Epithelial cell of esophagus (primary cell): ENCODE measurements at places on chromosomes 7 and 10.
A peak's percentile ranks its signal among the peaks of the same experiment; 100 is the strongest.

DNA sequence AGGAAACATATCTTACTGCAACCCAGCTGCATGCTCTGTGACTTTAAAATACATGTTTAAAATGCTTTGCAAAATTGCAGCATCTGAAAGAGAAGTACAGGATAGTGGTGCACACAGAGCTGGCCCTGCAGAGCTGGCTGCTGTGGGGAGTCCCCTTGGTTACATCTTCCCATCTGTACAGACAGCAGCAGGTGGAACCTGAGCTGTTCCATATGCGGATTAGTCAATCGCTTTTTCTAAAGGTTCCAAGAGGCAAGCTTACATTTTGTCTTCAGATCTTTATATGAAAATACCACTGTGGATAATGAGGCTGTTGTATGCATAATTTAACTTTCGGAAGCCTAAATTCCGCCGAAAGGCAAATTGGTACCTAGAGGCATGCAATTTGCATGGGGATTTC lies 444.1 kb downstream of the NRG3 start:
- no peak for DNase-seq

- no peak for DNase-seq
Measured at GRCh38 chr7:407721-408539, 111.7 kb downstream of the PDGFA start.

DNA sequence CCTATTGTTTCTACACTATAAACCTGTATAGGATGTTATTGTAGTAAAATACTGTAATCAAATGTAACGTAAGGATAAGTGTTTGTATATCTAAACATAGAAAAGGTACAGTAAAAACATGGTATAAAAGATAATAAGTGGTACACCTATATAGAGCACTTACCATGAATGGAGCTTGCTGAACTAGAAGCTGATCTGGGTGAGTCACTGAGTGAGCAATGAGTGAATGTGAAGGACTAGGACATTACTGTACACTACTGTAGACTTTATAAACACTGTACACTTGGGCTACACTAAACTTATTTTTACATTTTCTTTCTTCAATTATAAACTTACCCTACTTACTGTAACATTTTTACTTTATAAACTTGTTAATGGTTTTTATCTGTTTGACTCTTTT lies 732.9 kb upstream of the LRRN3 start:
- peak; percentile 82 for DNase-seq

- no peak for DNase-seq
Measured at GRCh38 chr7:140595468-140596092, 45.0 kb downstream of the DENND2A start.

- no peak for DNase-seq
Measured at GRCh38 chr7:107162475-107162874, 6.3 kb upstream of the HBP1 start.

- DNase-seq: peak; percentile 62
Measured at GRCh38 chr7:124152859-124153692, 120.2 kb upstream of the TMEM229A start.

DNA sequence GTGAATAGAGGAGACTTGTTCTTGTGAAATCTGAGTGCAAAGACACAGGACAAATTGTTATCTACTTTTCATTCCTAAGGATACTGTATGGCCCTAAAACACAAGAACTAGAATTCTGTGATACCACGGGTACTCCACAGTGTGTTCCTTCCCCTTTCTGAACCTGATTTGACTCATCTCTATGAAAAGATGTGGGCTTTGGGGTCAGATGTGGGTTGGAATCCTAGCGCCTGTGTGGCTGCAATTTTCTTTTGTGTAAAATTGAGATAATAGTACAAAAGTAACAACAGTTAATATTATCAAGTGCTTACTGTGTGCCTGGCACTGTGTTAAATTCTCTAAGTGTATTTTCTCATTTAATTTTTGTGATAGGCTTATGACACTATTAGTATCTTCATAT lies 8.1 kb downstream of the SRGN start:
- DNase-seq: no peak

- DNase-seq: no peak
Measured at GRCh38 chr7:23369100-23369499, 70.0 kb downstream of the MALSU1 start.

DNA sequence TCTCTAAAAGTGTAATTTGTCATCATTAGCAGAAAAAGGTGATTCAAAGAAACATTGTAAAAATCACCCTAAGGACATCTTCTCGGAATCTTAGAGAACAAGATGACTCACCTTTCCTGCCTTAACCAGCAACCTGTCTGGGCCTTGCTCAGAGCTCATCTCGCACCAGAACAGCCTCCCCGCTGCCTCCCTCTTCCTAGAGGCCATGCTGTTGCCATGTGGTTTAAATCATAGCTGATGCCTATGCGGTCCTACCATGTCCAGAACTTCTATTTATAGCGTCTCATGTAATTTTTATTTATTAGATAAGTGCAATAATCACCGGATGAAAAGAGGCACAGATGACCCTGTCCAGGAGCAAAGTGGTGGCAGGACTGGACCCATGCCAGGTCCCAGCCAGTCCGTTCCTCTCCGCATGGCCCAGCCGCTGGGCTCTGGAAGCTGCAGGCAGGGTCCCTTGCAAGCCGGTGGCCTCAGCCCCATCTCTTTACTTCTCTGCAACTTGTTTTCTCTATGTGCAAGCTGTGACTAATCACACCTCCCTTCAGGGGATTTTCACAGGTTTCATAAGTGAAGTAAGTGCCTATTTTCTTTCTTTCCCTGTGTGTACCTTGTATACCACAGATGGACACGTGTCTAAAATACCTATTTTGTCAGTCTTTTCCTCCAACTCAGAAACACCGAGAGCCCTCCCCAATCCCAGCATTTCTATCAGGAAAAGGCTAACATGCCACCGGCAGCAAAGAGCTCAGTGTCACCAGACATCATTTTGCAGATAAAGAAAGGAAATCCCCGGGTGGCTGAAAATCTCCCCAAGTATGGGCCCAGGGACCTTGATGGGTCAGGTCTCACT lies 27.1 kb downstream of the KLF6 start:
- DNase-seq: peak; percentile 97

- peak; percentile 85 for DNase-seq
Measured at GRCh38 chr10:13707156-13707881, 120.6 kb downstream of the PRPF18 start.

DNA sequence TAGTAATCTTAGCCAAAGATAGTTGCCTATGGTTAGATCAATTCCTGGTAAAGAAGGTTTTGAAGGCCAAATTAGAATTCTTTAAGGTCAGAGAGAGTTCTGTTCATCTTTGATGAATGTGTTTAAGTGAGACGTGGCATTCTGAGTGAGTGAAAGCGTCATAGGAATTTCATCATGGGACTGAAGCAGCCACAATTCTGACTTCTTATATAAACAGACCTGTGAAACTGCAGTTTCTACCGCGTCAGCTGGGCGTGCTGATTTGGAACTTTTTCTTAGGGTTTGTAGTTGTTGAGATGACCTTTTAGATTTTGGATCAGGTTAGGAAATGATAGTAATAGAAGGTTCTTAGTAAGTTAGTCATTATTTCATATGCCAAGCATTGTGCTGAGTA lies 103.8 kb downstream of the CNNM2 start:
- DNase-seq: peak; percentile 15

GRCh38 chr7:49513911-49514310 lies 259.5 kb upstream of the VWC2 start:
- no peak for DNase-seq

DNA sequence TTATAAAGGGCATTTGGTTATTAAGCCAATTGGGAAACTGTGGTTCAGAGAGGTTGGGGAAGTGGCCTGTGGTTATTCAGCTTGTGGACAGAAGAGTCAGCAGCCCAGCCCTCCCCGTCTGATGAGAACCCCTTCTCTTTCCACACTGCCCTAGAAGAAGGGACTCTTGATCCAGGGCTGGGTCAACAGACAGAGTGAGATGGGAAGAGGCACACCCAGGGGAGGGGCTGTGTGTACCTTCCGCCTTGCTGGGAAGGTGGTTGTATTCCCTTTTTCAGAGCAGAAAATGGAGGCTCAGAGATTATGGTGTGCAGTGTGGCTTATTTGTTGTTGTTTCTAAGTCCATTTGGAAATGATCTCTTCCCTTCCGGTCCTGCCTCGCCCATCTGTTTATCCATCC lies 103.4 kb downstream of the GRK5 start:
- no peak for DNase-seq

DNA sequence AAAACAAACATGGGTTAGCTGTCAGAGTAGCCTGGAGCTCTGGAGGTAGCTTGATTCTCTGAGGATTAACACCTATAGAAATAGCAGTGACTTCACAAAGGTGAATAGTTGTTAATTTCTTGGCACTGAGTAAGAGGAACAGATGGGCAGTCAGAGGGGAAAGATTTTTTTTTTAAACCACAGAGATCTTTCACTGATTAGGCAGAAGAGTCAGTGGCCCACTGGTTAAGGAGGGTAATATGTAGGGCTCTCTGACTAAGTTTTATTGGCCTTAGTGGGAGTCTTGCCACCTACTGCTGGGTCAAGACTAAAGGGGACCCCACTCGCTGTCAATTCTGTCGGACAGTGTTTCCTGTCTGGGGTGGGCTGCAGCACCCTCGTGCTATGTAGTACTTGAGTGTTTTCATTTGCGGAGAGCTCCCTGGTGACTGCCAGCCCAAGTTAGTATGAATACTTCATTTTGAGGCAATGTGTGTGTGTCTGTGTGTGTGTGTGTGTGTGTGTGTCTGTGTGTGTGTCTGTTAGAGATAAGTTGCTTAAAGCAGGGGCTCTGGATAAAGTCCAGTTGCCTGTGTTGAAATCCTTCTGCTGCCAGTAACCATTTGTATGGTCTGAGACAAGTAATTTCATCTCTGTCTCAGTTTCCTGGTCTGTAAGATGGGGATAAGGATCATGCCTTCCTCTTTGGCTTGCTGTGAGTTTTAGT lies 145.2 kb downstream of the ARID5B start:
- DNase-seq: peak; percentile 47

GRCh38 chr7:69550991-69551390 lies 47.3 kb upstream of the AUTS2 start:
- DNase-seq: no peak

DNA sequence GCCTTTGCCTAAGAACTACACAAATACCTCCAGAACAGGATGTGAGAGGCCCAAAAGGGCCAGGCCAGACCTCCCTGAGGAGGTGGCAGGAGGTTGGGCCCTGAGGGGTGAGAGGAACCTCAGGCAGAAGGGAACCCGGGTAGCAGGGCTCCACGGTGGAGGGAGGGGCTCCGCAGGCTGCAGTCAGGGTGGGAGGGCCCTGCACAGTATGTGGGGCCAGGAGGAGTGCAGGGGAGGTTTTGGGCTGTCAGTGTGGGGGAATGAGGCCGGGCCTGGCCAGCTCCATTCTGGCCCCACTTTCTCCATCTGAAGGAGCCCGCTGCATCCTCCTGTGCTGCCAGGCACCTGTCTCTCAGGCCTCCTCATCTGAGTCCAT lies 25.9 kb downstream of the DNAJB12 start:
- no peak for DNase-seq

GRCh38 chr10:84375011-84375410 lies 46.6 kb downstream of the CCSER2 start:
- peak; percentile 74 for DNase-seq

DNA sequence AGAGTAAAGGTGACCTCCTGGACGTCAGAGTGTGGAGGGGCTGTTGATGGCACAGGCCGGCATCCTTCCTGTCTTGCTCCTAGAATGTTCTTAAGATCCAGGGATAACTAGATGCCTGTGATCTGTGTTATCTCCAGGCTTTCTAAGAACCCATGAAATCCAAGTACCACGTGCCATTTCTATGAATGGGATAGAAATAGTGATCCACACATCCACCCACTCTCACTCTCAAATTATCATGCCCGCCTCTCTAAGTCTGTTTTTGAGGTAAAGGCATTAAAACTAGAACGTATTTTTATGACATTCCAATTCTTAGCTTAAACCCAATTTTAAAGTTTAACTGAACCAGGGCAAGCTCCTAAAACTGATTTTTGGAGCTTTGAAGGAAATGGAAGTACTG lies 622.5 kb downstream of the PARD3 start:
- DNase-seq: no peak

DNA sequence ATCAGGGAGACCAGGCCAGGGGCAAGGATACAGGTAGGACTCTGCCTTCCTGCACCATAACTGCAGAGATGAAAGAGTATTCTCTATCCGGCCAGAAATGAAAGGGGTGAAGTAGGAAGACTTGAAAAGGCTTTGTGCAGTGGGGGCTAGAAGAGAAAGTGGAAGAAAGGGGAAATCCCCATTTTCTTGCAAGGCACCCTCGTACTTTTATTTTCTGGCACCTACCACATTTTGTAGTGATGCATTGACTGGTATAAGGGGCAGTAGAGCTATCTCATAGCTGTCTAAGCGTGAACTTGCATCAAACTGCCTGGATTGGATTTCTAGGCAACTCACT lies 752 bp upstream of the CAMK2G start:
- no peak for DNase-seq

- peak; percentile 65 for DNase-seq
Measured at GRCh38 chr10:118369641-118370205, 27.6 kb upstream of the FAM204A start.

DNA sequence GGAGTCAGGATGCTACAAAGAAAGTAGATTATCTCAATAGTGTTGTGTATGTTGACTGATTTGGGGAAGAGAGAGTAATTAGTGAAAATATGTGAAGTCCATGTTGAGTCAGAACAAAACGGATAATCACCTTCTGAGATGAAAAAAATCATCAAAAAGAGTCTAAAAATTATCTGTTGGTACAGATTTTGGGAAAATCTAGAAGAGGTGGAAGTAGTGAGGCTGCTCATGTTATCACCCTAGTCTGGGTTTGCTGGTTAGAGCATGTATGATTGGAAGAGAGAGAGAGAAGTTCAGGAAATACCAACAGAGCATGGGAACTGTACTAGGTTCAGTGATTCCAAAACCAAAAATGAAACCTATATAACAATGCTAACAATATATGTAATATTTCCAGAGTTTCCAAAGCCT lies 12.3 kb downstream of the RPA3 start:
- no peak for DNase-seq
